ENCODE measurements at places on chromosomes 5 and 9.

DNA sequence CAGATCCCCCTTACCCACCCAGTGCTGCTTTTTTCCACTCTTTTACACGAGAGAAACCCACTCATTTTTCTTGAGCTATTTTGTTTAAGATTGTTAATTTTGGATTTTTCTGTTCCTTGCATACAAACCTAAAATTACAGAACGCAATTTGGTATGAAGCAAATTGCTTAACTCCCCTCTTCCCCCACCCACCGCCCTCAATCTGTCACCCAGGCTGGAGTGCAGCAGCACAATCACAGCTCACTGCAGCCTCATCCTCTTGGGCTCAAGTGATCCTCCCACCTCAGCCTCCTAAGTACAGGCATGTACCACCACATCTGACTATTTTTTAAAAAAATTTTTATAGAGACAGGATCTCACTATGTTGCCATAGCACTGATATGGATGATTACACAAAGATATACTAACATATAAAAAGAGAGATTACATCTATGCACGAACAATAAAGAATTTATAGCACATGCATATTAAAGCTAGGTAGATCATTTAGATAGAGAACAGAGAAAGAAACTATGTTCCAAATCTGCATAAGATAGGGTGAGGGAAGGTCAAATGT lies 203.6 kb downstream of the PIK3R1 start:
- no peak for DNase-seq

- no peak for DNase-seq
Observed at GRCh38 chr5:401146-402034, 41.6 kb upstream of the EXOC3 start.

GRCh38 chr5:179227580-179228311 lies 117.5 kb downstream of the ADAMTS2 start:
- no peak for DNase-seq

DNA sequence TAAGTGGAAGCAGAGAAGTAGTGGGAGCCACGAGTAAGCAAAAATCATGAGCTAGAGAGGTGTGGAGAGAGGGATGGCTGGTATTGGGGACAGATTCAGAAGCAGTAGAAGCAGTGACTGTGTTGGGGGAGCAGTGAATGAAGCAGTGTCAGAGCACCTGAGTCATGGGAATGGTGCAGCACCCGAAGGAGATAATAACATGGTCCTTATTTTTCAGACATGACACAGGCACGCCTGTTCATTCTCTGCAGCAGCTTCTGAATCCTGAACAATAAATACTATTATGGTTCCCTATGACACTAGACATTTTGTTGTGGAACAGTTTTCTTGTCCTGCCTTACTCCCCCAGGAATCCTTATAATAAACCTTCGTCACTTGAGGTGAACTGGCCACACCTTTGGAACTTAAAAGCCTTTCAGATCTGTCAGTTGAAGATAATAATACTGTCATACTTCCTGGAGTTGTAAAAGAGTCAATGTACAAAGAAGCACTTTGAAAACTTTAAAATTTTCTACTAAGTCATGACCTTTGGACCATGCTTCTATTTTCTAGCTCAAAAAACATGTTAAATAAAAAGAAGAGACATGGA lies 7.0 kb upstream of the RASA1 start:
- no peak for DNase-seq

- DNase-seq = no peak
Observed at GRCh38 chr5:175773534-175774070, 97.8 kb upstream of the CPLX2 start.

DNA sequence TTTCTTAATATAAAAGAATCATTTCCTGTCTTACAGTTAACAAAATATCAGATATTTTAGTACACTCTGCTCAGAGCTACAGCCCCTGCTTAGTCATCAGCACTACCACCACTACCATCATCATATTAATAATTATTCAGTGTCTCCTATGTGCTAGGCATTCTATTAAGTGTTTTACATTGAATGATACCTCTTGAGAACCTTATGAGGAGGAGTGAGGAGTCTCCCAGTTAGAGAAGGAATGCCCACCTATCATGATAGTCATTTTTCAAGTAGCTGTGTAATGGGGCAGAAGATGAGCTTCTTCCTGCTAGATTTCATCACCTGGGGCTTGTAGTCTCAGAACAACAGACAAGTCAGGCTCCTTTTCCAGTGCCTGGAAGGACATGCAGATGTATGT lies 238.0 kb downstream of the TRIM32 start:
- no peak for DNase-seq

- DNase-seq = no peak
Observed at GRCh38 chr5:181043285-181044092, 3.4 kb downstream of the BTNL9 start.

DNA sequence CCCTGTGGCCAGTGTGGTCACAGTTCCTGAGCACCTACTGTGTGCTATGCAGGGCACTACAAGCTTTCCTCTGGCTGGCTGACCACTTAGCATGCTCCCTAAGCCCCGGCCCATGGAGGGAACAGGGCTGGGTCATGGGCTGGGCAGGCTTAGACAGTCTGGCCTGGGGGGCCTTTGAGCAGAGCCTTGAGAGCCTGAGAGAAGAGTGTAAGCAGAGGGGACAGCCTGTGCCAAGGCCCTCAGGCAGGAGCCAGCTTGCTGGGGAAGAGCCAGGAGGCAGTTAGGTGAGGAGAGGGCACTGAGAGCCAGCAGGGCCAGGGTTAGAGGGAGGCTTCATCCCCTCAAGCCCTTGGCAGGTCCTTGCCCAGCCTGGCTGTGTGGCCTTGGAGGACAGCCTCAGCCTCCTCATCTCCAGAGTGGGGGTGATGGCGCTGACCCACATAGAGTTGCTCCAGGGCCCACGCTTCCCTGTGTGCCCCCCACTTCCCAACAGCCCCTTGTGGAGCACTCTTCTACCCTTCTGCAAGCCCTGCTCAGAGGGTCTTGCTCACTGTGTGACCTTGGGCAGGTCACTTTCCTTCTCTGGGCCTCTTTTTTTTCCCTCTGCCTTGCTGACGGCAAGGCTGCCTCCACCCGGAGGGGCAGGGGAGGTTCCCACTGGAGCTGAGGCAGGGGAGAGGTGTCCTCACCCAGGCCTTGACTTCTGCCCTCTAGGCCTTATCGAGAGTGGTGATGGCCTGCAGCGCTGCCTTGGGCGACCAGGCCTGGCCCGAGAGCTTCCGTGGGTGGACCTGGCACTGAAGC lies 107.1 kb downstream of the PHF2 start:
- peak; percentile 13 for DNase-seq
